ENCODE measurements at places on chromosomes 3 and 15.

GRCh38 chr3:185865247-185865646 is 40.4 kb upstream of the IGF2BP2 start:
- no peak overlapping the region for H3K27ac ChIP-seq
- H3K27me3 ChIP-seq: peaks cover 10% of the 10 kb centered on the region
- H3K4me3 ChIP-seq: no peak overlapping the region
- no peaks in the 10 kb centered on the region for H3K36me3 ChIP-seq
- no peak for DNase-seq
- no peaks in the 10 kb centered on the region for H3K4me1 ChIP-seq

- no peaks in the 10 kb centered on the region for H3K36me3 ChIP-seq
- H3K27ac ChIP-seq: no peak overlapping the region
- H3K4me1 ChIP-seq: no peaks in the 10 kb centered on the region
- no peaks in the 10 kb centered on the region for H3K27me3 ChIP-seq
These were observed 250.0 kb downstream of the PLOD2 start for GRCh38 chr3:145911016-145911415.

DNA sequence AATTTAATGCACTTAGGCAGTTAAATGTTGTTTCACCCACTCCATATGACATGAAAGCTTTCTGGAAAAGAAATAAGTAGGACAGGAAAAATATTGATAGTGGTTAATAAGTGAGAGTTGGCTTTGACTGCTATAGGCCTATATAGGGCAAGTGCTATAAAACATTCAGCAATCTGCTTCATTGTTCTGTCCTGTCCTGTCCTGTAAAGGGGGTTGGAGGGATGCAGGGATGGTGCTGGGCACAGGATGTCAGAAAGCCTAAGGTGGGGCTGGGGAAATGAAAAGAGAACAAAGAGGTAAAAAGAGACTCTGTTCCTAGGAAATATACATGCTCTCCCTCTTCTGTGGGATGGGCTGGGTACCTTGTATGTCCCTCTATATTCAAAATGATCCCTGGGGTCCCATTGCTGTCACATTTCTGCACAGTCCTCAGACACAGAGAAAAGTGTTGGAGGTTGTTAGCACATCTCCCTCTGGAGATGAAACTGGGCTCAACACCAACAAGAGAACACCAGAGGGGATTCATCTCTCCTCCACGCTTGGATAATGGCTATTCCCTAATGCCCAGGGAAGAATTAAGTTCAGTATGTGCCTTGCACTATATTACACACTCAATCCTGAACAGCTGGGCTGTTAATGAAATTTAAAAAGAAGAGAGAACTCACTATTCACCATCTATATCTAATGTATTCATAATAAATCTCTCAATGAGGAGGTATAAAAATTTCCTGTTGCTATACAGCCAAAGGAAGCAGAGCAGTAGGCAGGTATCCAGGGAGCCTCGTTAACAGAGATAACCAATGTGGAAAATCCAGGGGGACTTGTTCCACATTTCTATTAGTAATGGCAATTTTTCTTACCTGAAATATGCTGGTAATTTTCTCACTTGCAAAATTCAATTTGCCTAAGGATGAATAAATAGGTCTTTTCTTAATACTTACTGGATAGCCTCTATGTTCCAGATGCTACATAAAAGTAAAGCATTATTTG is 108.1 kb upstream of the ZBED2 start:
- H3K27me3 ChIP-seq: no peaks in the 10 kb centered on the region
- H3K4me3 ChIP-seq: no peak overlapping the region
- H3K4me1 ChIP-seq: no peaks in the 10 kb centered on the region

GRCh38 chr3:76841747-76842146 is 198.2 kb upstream of the ROBO2 start:
- H3K4me3 ChIP-seq: no peak overlapping the region
- DNase-seq: no peak
- no peaks in the 10 kb centered on the region for H3K36me3 ChIP-seq
- H3K27me3 ChIP-seq: no peaks in the 10 kb centered on the region
- no peaks in the 10 kb centered on the region for H3K4me1 ChIP-seq

- no peak overlapping the region for H3K27ac ChIP-seq
- no peaks in the 10 kb centered on the region for H3K4me1 ChIP-seq
- no peak overlapping the region for H3K4me3 ChIP-seq
These were observed 401.9 kb upstream of the TPRG1 start for GRCh38 chr3:188769831-188770230.

- H3K4me1 ChIP-seq: no peaks in the 10 kb centered on the region
- H3K36me3 ChIP-seq: no peaks in the 10 kb centered on the region
- no peak within 1 kb of the TSS for H3K27ac ChIP-seq
- H3K4me3 ChIP-seq: no peak within 1 kb of the TSS
- no peak for DNase-seq
- no peaks in the 10 kb centered on the region for H3K27me3 ChIP-seq
These were observed at the start of gene ZIC4 for GRCh38 chr3:147406028-147406931. TSS of gene ZIC4 (minus strand) at chr3:147406543. CDS start at chr3:147402797, 3,746 bp downstream.

DNA sequence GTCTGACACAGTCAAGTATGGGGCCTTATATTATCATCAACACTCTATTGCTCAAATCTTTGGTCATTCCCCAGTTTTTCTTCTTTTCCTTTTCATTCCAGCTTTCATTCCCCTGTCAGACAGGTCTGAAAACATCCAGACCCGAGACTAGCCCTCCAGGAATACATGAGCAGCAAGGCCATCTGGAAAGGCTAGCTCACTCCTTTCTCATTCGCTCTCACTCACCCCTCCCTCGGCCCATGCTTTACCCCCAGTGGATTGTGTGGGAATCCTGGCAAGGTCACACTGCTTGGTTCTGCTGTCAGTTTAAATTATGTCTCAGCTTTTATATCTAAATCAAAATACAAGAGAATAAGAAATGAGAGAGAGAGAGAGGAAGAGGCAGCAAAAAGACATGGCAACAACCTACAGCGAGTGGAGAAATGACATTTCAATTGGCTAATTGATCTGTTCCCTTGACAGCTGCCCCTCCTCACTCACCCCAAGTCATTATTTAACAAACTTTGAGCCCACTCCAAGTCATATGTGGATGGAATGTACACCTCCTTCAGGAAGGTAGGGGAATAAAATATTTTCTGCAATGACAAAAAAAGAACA is 962.2 kb downstream of the TUSC7 start:
- DNase-seq: no peak
- H3K36me3 ChIP-seq: no peaks in the 10 kb centered on the region
- H3K27me3 ChIP-seq: no peaks in the 10 kb centered on the region
- H3K27ac ChIP-seq: no peak overlapping the region

GRCh38 chr15:75235051-75235673 is 23.0 kb upstream of the GOLGA6C start:
- H3K4me1 ChIP-seq: no peaks in the 10 kb centered on the region
- no peak for DNase-seq
- no peaks in the 10 kb centered on the region for H3K36me3 ChIP-seq
- no peak overlapping the region for H3K27ac ChIP-seq
- peaks cover 2% of the 10 kb centered on the region for H3K27me3 ChIP-seq

DNA sequence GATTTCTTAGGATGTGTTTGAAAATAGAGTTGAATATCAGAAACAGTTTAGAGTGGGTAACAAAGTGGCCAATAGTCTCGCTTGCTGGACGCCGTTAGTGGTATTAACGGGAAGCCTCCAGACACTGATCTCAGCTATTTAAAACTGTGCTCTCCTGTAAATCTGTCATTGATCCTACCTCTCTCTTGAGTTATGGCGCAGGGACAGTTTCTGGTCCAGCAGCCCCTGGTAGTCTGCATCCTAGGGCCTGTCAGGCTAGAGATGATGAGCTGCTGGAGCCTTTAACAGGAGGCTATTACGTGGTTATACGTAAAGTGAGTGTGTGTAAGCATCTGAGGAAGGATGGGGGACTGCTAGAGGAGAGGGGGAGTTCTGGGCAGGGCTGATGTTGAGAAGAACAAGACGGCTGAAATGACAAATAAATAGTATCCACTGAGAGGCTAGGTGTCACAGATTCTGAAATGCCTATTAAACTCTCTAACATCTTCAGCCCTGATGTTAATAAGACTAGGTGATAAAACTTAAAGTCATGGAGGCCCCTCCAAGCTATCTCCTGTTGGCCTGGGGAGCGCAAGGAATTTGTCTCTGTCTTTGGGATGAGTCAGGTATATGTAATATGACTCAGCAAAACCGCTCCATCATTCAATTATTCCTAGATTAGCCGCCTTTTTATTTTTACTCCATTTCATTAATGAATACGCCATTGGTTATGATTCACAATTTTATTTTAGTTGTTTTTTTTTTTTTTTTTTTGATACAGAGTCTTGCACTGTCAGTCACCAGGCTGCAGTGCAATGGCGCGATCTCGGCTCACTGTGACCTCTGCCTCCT is 155.7 kb downstream of the GREM1 start:
- no peaks in the 10 kb centered on the region for H3K4me1 ChIP-seq
- no peak overlapping the region for H3K4me3 ChIP-seq
- no peak overlapping the region for H3K27ac ChIP-seq
- DNase-seq: no peak
- no peaks in the 10 kb centered on the region for H3K36me3 ChIP-seq

DNA sequence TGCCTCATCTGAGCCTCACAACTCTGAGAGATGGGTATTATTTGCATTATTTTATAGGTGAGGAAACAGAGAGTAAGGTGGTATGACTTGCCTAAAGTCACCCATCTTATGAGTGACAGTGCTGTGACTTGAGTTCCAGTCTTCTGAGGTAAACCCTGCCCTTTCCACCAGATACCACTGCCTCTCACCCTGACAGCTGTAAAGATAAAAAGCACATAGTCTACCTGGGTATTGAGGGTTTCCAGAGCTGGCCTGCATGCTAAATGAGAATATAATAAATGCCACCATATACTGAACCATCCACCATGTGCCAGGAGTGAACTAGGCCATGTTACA is 25.6 kb downstream of the RASGRP1 start:
- no peaks in the 10 kb centered on the region for H3K4me1 ChIP-seq
- H3K4me3 ChIP-seq: no peak overlapping the region
- DNase-seq: no peak
- no peaks in the 10 kb centered on the region for H3K36me3 ChIP-seq
- no peaks in the 10 kb centered on the region for H3K27me3 ChIP-seq

- DNase-seq: no peak
- H3K36me3 ChIP-seq: no peaks in the 10 kb centered on the region
- no peaks in the 10 kb centered on the region for H3K4me1 ChIP-seq
These were observed at the start of gene ITGB5 for GRCh38 chr3:124887177-124887931. TSS of gene ITGB5 (minus strand) at chr3:124887365. CDS start at chr3:124887000, 365 bp downstream.

GRCh38 chr3:4006288-4006687 is 207.1 kb downstream of the LRRN1 start:
- H3K27me3 ChIP-seq: no peaks in the 10 kb centered on the region
- H3K4me1 ChIP-seq: no peaks in the 10 kb centered on the region
- no peaks in the 10 kb centered on the region for H3K36me3 ChIP-seq
- H3K4me3 ChIP-seq: no peak overlapping the region
- no peak overlapping the region for H3K27ac ChIP-seq

DNA sequence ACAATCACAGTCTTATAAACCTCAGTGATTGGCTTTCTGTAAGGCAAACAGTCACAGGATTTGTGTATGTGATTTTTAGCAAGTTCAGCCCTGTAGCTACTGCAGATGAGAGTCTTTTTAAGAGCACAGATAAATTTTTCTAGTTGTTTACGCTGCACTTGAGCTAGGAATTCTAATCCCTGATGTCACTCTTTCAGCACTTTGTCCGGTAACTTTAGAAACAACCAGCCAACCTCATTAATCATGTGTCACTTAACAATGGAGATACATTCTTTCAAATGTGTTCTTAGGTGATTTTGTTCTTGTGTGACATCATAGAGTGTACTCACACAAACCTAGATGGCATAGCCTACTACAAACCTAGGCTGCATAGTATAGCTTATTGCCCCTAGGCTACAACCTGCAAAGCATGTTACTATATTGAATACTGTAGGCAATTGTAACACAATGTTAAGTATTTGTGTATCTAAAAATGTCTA is 36.8 kb upstream of the GOLGA6L2 start:
- no peak overlapping the region for H3K4me3 ChIP-seq
- no peak for DNase-seq
- no peaks in the 10 kb centered on the region for H3K27me3 ChIP-seq
- H3K27ac ChIP-seq: no peak overlapping the region
- H3K36me3 ChIP-seq: no peaks in the 10 kb centered on the region

GRCh38 chr3:161148832-161149475 is 43.8 kb upstream of the B3GALNT1 start:
- DNase-seq: no peak
- H3K27me3 ChIP-seq: no peaks in the 10 kb centered on the region
- H3K4me3 ChIP-seq: no peak overlapping the region
- H3K4me1 ChIP-seq: no peaks in the 10 kb centered on the region
- H3K27ac ChIP-seq: no peak overlapping the region

- no peaks in the 10 kb centered on the region for H3K36me3 ChIP-seq
- no peak overlapping the region for H3K27ac ChIP-seq
- DNase-seq: no peak
- H3K4me3 ChIP-seq: no peak overlapping the region
- H3K4me1 ChIP-seq: no peaks in the 10 kb centered on the region
- H3K27me3 ChIP-seq: no peaks in the 10 kb centered on the region
These were observed 123.6 kb upstream of the DPH6 start for GRCh38 chr15:35669432-35670045.

- no peaks in the 10 kb centered on the region for H3K36me3 ChIP-seq
- H3K27ac ChIP-seq: no peak overlapping the region
- peaks cover 21% of the 10 kb centered on the region for H3K4me1 ChIP-seq
- DNase-seq: no peak
These were observed 7.1 kb downstream of the KAT2B start for GRCh38 chr3:20047341-20047779.

- H3K36me3 ChIP-seq: no peaks in the 10 kb centered on the region
- peaks cover 9% of the 10 kb centered on the region for H3K27me3 ChIP-seq
- H3K27ac ChIP-seq: no peak overlapping the region
- DNase-seq: no peak
- H3K4me3 ChIP-seq: no peak overlapping the region
These were observed 46.7 kb upstream of the MYZAP start for GRCh38 chr15:57544848-57545480.

GRCh38 chr3:44363591-44363990 is 25.0 kb downstream of the TCAIM start:
- H3K36me3 ChIP-seq: peaks cover 6% of the 10 kb centered on the region
- H3K4me3 ChIP-seq: no peak overlapping the region
- no peaks in the 10 kb centered on the region for H3K4me1 ChIP-seq
- H3K27me3 ChIP-seq: no peaks in the 10 kb centered on the region
- no peak overlapping the region for H3K27ac ChIP-seq

GRCh38 chr3:172705170-172705569 is 5.7 kb downstream of the NCEH1 start:
- peaks cover 8% of the 10 kb centered on the region for H3K27me3 ChIP-seq
- no peak overlapping the region for H3K4me3 ChIP-seq
- no peaks in the 10 kb centered on the region for H3K36me3 ChIP-seq
- peaks cover 16% of the 10 kb centered on the region for H3K4me1 ChIP-seq

- H3K27me3 ChIP-seq: no peaks in the 10 kb centered on the region
- no peak overlapping the region for H3K27ac ChIP-seq
- H3K36me3 ChIP-seq: no peaks in the 10 kb centered on the region
These were observed 88.0 kb downstream of the DHX36 start for GRCh38 chr3:154236331-154236730.

GRCh38 chr15:73366766-73367623 is 1.8 kb downstream of the HCN4 start:
- no peak overlapping the region for H3K4me3 ChIP-seq
- H3K36me3 ChIP-seq: no peaks in the 10 kb centered on the region
- H3K27me3 ChIP-seq: peaks cover 10% of the 10 kb centered on the region
- H3K27ac ChIP-seq: no peak overlapping the region
- H3K4me1 ChIP-seq: no peaks in the 10 kb centered on the region

GRCh38 chr3:132629928-132630327 is 29.7 kb downstream of the ACAD11 start:
- H3K36me3 ChIP-seq: peaks cover 13% of the 10 kb centered on the region
- H3K4me1 ChIP-seq: no peaks in the 10 kb centered on the region
- no peaks in the 10 kb centered on the region for H3K27me3 ChIP-seq
- no peak for DNase-seq
- H3K4me3 ChIP-seq: no peak overlapping the region

- no peaks in the 10 kb centered on the region for H3K4me1 ChIP-seq
- no peak overlapping the region for H3K4me3 ChIP-seq
- H3K36me3 ChIP-seq: no peaks in the 10 kb centered on the region
- H3K27me3 ChIP-seq: no peaks in the 10 kb centered on the region
- DNase-seq: no peak
- H3K27ac ChIP-seq: no peak overlapping the region
These were observed 982.8 kb upstream of the ROBO1 start for GRCh38 chr3:80750637-80751036.
